HEK293T (cell line): ENCODE measurements at places on chromosomes 2 and 18.

GRCh38 chr2:73714091-73714490 is 23.1 kb downstream of the TPRKB start:
- no peak for DNase-seq

- no peak for DNase-seq
Observed at GRCh38 chr18:34299828-34300227, 75.1 kb upstream of the NOL4 start.

GRCh38 chr2:84741182-84741822 is 139.6 kb downstream of the TRABD2A start:
- DNase-seq, result peak; percentile 35

DNA sequence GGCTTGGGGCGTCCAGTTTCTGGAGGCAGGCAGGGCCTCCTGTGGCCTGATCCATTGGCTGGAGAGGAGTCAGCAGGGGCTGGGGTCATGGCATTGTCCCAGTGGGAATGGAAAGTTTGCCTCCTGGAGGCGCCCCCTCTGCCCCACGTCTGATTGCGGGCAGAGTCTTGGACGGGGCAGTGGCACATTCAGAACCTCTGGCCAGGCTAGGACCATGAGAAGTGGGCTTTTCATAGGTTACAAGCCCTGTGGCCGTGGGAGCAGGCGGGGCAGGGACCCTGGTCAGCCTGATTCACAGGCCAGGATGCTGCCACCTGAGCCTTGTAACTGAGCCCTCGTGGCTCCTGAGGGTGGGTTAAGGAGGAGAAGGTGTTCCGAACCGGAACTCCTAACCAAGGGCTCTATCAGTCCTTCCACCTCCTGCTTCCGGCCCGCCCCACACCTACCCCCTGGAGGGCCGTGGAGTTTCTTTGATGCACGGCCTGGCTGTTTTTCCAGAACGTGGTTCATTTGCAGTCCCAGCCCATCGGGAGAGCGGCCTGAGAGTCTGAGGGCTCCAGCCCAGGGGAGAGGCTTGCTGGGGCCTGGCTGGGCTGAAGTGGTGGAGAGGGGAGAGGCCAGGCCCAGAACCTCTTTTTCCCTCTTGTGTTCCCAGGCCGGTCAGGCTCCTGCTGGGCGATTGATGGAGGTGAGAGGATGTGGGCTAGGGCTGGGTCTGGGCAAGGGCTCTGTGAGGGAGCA is 43.9 kb upstream of the PLB1 start:
- DNase-seq, result no peak

DNA sequence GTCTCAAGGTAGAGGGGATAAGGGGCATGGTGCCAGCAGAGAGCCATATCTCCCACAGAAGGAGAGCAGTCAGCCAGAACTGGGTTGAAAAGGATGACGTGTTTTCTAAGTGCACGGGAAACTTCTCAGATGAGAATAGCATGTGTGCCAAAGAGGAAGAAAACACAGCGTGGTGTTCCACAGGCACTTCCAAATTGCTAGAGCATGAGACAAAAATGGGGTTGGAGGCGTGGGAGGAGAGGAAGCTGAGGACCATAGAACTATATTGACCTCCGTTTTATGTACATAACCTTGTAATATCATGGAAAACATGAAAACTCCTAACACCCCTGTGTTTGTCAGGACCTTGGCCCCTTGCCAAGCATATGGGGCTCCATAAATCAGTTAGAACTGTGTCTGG is 682.7 kb upstream of the RAB6C start:
- no peak for DNase-seq

GRCh38 chr18:54608028-54608642 is 17.1 kb downstream of the DYNAP start:
- DNase-seq, result no peak
